Activated CD4-positive, CD25-positive, alpha-beta regulatory T cell treated with anti-CD3 and anti-CD28 coated beads, Interleukin-2, amount 50 U/mL, for 72 hours (primary cell): ENCODE measurements at places on chromosomes 11 and 22.

- DNase-seq: no peak
These were observed 9.6 kb upstream of the OR10G7 start for GRCh38 chr11:124050748-124051147.

- no peak for DNase-seq
These were observed 17.8 kb upstream of the SYVN1 start for GRCh38 chr11:65152122-65152521.

GRCh38 chr11:17343907-17344306 lies 7.7 kb upstream of the NCR3LG1 start:
- DNase-seq: no peak

GRCh38 chr11:131582021-131582525 lies 211.7 kb downstream of the NTM start:
- no peak for DNase-seq

DNA sequence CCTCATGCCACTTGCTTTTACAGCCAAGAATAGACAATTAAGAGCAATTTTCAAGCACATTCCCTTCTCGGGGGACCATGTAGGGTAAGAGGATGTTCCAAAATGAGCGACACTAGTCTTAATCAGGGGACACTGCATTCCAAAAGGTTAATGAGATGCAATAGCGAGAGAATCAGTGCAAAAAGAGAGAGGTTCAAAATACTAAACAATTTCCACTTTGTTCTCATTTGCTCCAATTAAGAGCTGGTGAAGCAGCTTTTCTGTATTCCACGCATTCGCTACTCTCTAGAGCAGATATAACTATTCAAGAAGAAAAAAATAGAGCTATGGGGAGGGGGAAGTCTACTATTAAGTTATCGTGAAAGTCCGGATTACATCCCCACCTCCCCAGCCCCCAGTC lies 811 bp downstream of the LRRC4C start:
- no peak for DNase-seq

GRCh38 chr22:46581538-46582244 lies 38.5 kb upstream of the GRAMD4 start:
- no peak for DNase-seq

- DNase-seq: no peak
These were observed 150.7 kb downstream of the CCDC34 start for GRCh38 chr11:27212248-27212780.

DNA sequence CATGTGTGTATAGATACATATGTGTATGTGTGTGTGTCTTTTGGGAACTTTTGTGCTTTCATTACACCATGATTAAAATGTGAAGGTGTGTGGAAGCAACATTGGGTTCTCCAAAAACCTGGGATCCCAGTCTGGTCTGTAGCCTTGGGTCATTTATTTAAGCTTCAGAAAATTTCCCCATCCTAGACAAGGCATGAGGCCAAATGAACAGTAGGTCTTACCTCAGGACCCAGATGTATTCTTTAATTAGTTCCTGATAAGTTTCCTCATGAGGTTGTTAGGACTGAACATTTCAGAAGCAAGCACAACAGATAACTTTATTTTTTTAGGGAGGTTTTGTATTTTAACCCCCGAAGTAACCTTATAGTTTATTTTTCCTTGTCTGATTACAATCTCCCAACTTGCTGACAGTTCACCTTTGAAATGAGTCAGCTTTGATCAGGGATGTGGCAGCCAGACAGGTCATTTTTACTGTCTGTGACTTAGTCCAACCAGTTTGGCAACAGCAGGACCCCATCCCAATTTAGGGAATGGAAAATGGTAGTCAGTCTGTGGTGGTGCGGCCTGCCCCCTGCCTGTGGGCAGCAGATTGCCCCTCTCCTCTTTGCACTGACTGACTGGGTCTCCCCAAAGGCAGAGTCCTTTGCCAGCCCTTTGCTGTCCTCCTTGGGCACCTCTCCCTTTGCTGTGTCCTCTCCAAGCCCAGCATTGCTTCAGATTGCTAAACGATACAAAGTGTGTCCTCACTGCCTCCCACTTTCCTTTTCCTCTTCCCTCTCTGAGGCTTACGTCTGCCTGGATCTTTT lies 88.3 kb downstream of the NAV2 start:
- DNase-seq: no peak

- no peak for DNase-seq
These were observed 468.2 kb downstream of the MIAT start for GRCh38 chr22:27125539-27125938.

DNA sequence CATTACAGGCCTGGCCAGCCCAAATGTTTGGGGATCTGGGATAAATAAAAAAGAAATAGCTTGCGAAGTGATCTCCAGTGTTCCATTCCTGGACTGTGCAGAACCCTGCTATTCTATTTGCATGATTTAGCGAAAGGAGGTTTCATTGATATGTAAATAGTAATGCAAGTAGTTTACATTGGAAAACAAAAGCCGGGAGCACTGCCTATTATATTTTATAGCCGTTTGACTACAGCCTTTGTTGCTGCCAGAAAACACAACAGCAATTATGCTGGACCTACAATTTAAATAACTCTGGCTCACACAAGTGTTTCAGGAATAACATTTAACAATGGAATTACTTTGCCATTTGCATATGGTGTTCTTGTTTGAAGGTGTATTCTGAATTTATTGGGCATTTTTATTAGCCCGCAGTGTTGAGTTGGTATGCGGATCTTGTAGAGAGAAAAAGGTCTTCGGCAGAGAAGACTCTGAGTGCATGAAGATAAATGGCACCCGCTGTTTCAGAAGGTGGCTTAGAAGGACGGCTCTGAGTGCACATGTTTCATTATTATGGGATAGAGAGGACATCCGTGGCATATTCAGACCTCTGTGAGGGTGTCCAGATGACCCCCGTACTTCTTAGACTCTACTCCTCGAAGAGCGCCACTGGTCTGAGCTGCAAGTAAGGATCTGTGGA lies 315.0 kb downstream of the BRD1 start:
- DNase-seq: no peak

DNA sequence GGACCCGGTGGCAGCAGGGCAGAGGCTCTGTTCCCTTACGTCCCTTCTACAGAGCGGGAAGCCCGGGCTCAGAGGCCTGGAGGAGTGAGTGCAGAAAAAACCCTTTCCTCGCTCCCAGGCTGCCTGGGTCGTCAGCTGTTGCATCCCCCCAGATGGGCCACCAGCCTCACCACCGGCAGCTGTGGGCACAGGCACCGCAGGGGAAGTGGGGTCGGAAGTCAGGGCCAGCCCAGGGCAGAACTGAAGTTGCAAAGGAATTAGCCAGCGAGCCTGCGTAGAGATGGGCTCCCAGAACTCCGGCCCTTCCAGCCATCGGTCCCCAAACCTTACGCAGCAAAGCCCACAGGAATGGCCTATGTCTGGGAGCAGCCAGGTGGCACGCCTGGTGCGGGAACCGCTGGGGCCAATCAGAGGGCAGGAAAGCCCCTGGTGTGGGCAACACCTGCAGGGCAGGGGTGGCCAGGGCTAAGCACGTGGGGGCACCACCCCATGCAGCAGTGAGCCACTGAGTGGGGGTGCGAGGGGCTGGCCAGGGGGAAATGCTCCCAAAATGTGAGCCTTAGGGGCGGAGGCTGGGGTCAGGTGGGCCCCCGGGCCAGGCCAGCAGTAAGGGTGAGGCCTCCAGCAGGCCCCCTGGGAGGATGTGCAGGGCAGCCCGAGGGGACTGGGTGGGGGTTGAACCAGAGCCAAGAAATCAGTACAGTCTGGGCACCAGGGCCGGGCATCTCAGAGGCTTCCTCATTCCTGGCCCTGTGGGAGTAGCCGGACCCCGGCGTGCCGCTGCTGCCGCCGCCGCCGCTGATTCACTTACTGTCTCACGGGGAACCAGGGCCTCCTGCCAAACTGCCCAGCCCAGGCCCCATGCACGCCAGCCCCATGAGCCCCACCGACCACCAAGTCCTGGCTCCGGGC lies 58.2 kb downstream of the WNT7B start:
- DNase-seq: no peak

GRCh38 chr11:123306531-123306930 lies 111.5 kb upstream of the CLMP start:
- DNase-seq: no peak

DNA sequence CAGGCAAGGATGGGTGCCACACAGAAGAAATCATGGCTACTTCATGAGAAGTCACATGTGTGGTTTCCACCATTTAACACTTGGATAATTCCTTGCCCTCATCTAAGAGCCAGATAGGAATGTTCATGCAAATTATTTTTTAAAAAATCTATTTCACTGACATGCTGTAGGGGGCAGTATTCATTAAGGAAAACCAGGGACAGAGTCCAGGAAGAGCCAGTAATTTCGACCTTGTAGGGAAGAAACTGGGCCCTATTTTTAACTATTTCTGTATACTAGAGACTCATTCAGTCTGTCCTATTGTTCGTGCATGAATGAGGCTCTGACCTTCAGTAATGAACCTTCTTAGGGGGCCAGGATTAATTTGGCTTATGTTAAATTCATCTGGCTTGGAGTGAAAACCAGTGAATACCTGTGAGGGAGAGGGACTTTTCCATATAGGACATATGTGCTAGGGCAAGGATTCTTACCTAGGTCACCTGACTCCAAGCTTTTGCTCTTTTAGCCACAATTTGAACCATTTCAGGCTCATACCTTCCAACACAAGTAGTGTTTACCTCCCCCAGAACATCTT lies 192.7 kb downstream of the NAV2 start:
- no peak for DNase-seq

DNA sequence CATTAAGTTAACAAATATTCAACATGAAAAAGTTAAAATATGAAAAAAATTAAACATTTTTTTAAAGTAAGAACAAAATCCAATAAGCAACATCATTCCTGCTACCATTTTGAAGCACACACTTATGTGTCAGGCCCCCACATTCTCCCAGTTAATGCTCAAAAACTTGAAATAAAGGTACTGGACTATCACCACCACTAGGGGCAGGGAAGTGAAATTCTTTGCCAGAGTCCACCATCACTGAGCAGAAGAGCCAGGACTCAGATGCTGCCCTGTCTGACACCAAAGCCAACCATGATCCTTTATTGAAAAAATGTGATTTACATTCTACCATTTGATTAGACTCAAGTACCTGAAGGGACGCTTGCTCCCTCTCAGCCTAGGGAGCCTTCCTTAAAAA lies 39.1 kb downstream of the PITPNB start:
- no peak for DNase-seq

GRCh38 chr11:116614306-116615210 lies 158.2 kb downstream of the BUD13 start:
- peak; percentile 11 for DNase-seq

- DNase-seq: no peak
These were observed 436.9 kb downstream of the BUD13 start for GRCh38 chr11:116335891-116336290.

- DNase-seq: no peak
These were observed 898 bp downstream of the ZNF215 start for GRCh38 chr11:6927030-6927617.

- DNase-seq: no peak
These were observed 36.7 kb upstream of the CD44 start for GRCh38 chr11:35102267-35102666.

DNA sequence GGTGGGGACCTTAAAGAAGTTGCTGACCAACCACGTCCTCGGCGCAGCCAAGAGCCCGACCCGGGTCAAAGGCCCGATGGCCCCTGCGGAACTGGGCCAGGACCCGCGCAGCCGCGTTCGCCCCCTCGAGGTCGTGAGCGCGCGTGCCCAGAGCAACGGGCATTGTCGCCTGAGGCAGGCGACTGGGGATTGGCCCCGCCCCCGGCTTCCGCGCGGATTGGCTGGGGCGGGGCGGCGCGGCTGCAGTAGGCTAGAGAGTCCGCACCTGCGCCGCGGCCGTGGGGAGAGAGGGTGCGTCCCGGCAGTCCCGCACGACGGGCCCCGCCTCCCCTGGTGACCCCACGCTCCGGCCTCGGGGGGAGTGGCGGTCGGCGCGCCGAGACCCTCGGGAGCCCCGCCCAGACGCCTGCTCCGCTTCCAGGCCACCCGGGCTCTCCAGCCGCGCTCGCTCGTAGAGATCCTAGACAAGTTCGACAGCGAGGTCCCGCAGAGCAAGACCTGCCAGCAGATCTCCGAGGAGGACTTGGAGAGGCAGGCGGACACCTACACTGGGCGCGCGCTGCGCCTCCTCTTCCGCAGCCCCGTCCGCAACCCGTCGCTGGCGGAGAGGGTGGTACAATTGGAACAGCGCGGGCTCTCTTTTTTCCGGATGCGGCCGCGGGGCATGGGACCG lies 8.3 kb upstream of the PPIL2 start:
- peak; percentile 82 for DNase-seq

GRCh38 chr11:46633291-46634217 lies 16.2 kb downstream of the ATG13 start:
- no peak for DNase-seq

GRCh38 chr11:26072614-26073153 lies 259.2 kb upstream of the ANO3 start:
- no peak for DNase-seq

DNA sequence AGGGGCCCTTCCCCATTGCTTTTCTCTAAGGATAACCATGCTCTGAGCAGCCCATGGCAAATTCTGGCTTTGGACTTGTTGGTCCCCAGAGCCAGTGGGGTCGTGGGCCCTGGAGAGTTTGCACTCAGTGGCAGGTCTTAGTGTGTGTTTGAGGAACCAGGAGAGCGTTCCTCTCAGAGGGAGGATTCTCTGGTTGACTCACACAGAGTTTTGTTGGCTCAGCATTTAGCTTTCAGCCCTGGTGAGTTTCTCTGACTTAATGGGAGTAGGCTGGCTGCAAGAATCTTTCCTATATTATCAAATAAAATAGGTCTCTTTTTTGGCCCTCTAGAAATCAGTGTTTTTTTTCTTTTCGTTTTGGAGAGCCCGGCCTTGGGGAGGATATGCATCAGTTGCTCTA lies 20.9 kb downstream of the ST14 start:
- no peak for DNase-seq

GRCh38 chr11:31827455-31828206 lies 16.5 kb upstream of the PAX6 start:
- no peak for DNase-seq

DNA sequence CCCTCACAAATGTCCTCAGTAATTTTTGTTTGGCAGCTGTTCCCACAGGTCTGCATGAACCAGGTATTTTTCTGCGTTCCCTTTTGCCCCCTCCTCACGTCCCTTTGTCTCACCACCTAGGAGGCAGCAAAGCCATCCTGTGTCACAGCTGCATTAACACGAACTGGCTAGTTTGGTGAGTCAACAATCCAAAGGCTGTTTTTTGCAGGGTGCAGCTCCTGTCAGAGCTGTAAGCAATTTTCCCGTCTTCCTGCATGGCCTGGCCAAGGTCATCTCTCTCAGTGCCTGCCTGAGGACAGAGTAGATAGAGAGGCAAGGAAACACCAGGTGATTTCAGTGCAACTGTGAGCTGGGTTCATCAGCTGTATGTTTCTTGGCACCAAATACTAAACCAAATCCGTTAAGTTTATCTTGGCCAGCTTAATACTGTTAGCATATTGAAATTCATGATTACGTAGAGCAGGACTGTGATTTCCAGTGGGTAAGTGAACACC lies 20.6 kb upstream of the VSIG10L2 start:
- no peak for DNase-seq

- no peak for DNase-seq
These were observed 40.6 kb downstream of the MUC6 start for GRCh38 chr11:995752-996420.

- no peak for DNase-seq
These were observed 7.9 kb downstream of the MTMR2 start for GRCh38 chr11:95916049-95916448.
